SK-N-SH (cell line): ENCODE measurements at places on chromosomes 12 and 14. TPM values are rescaled to one million over a fixed set of nuclear protein-coding genes. Genes with fewer than 3 reads are reported as not detected.

DNA sequence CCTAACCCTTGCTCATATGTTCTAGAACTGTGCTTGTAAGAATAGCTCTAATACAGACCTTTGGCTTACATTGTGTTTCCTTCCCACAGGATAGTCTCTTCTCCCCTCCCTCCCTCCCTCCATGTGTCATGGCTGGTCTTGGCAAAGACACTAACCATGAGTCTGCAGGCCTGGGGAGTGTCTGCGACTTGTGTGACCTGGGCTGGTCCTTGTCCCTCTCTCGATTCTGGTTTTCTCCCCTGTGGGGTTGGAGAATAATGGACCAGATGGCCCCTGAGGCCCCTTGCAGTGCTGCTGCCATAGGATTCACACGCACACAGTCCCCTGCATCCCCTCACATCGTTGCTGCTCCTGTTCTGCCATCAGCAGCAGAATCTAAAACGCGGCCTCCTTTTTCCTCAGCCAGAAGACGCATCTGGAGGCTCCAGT, 30.3 kb downstream of the DEGS2 start:
- no peak overlapping the region for H3K4me3 ChIP-seq
- H3K27ac ChIP-seq, result no peak overlapping the region
- DNase-seq, result peak; percentile 87
- H3K27me3 ChIP-seq, result no peaks in the 10 kb centered on the region
- peaks cover 69% of the 10 kb centered on the region for H3K4me1 ChIP-seq

GRCh38 chr12:58357511-58357910, 416.1 kb downstream of the ATP23 start:
- no peak for DNase-seq
- no peaks in the 10 kb centered on the region; the same call in 1 of the 2 replicates for H3K27me3 ChIP-seq
- no peak overlapping the region for H3K4me3 ChIP-seq
- H3K4me1 ChIP-seq, result peaks cover 5% of the 10 kb centered on the region
- H3K36me3 ChIP-seq, result no peaks in the 10 kb centered on the region

GRCh38 chr12:14681190-14681589, 15.2 kb downstream of the GUCY2C start:
- no peaks in the 10 kb centered on the region for H3K27me3 ChIP-seq
- no peak overlapping the region for H3K4me3 ChIP-seq
- H3K27ac ChIP-seq, result no peak overlapping the region
- H3K4me1 ChIP-seq, result no peaks in the 10 kb centered on the region
- no peak for DNase-seq

- no peak for DNase-seq
- H3K36me3 ChIP-seq, result no peaks in the 10 kb centered on the region
- H3K27me3 ChIP-seq, result no peaks in the 10 kb centered on the region; the same call in none of the 2 replicates
- no peak overlapping the region for H3K4me3 ChIP-seq
- H3K27ac ChIP-seq, result no peak overlapping the region
Measured at GRCh38 chr14:22510527-22511110, 78.4 kb downstream of the DAD1 start.

GRCh38 chr14:105275267-105275946, 25.4 kb downstream of the BRF1 start:
- H3K36me3 ChIP-seq, result no peaks in the 10 kb centered on the region
- no peak overlapping the region for H3K27ac ChIP-seq
- no peak for DNase-seq
- peaks cover 23% of the 10 kb centered on the region; the same call in 1 of the 2 replicates for H3K4me1 ChIP-seq

- no peak overlapping the region for H3K27ac ChIP-seq
- no peaks in the 10 kb centered on the region for H3K27me3 ChIP-seq
- no peaks in the 10 kb centered on the region for H3K36me3 ChIP-seq
- H3K4me3 ChIP-seq, result no peak overlapping the region
Measured at GRCh38 chr12:92547906-92548305, 154.9 kb upstream of the PLEKHG7 start.

DNA sequence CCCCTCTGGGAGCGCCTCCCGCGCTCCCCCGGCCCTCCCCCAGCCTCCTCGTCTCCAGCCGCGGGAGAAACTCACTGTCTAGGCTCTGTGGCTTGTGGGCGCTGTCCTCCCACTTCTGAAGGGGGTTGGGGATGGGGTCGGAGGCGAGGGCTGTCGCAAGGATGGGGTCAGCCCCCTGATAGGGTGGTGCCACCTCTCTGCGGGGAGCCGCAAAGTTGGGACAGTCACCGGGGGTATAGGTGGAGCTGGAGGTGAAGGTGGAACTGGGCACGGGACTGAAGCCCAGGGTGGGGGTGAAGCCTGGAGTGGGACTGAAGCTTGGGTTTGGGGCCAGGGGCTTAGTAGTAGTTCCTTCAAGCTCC, 12.2 kb downstream of the TNFRSF1A start:
- peaks cover 41% of the 10 kb centered on the region for H3K36me3 ChIP-seq
- DNase-seq, result no peak
- no peak overlapping the region for H3K4me3 ChIP-seq
- H3K27ac ChIP-seq, result no peak overlapping the region
- no peaks in the 10 kb centered on the region for H3K27me3 ChIP-seq

GRCh38 chr14:80636071-80636470, 305.5 kb downstream of the CEP128 start:
- DNase-seq, result no peak
- no peaks in the 10 kb centered on the region for H3K36me3 ChIP-seq
- no peak overlapping the region for H3K27ac ChIP-seq
- no peaks in the 10 kb centered on the region for H3K27me3 ChIP-seq
- no peak overlapping the region for H3K4me3 ChIP-seq

DNA sequence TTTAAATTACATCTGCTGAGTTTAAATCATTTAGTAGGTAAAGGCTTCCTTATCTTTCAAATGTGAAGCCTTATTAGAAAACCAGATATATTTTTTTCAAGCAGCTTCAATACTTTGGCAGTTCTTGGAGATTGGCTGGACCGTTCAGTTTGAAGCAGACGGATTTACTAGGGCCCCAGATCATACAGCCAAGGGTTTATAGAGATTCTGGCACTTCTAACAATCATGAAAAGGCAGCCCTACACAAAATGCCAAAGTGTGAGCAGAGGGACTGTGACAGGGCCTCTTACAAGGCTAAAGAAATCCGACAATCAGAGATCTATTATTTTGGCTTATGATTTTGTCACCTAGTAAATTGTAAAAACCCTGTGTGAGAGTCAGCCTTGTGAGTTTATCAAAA, 162.8 kb upstream of the SLC38A2 start:
- no peaks in the 10 kb centered on the region for H3K27me3 ChIP-seq
- no peak overlapping the region for H3K27ac ChIP-seq
- DNase-seq, result no peak
- H3K4me1 ChIP-seq, result peaks cover 12% of the 10 kb centered on the region; the same call in 1 of the 2 replicates
- no peak overlapping the region for H3K4me3 ChIP-seq

DNA sequence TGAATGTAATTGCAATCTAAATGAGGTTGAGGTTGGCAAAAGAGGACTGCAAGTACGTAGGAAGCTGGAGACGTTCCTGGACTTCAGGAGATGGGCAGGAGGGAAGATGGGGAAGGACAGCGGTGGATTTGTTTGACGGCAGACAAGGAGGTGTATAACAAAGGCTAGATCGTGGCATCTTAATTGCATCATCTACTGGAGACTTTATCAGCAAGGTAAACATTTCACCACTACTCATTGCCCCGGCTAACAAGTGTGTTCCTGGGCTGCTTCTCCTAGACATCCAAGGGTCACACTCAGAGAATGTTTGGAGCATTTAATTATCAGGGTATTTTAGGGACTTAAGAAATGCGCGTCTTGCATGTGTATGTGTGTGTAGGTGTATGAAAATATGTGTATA, 128.5 kb downstream of the KCNK10 start:
- no peak for DNase-seq
- H3K27ac ChIP-seq, result no peak overlapping the region
- H3K27me3 ChIP-seq, result no peaks in the 10 kb centered on the region; the same call in 1 of the 2 replicates
- no peak overlapping the region for H3K4me3 ChIP-seq

SYCP3 gene
- polyA plus RNA-seq, result 0.06 and 0.07 TPM in 2 replicates

GALNT6 gene
- polyA plus RNA-seq, result 0.47 and 0.74 TPM in 2 replicates

SDR9C7 gene
- polyA plus RNA-seq, result not detected in 2 replicates

RASSF8 gene
- polyA plus RNA-seq, result 15.3 and 17.9 TPM in 2 replicates

SSPN gene
- polyA plus RNA-seq, result 5.9 and 11.7 TPM in 2 replicates
